ENCODE measurements at places on chromosomes 7 and 10.

- no peak for DNase-seq
These were observed 361 bp upstream of the PLXDC2 start for GRCh38 chr10:19815731-19816410.

DNA sequence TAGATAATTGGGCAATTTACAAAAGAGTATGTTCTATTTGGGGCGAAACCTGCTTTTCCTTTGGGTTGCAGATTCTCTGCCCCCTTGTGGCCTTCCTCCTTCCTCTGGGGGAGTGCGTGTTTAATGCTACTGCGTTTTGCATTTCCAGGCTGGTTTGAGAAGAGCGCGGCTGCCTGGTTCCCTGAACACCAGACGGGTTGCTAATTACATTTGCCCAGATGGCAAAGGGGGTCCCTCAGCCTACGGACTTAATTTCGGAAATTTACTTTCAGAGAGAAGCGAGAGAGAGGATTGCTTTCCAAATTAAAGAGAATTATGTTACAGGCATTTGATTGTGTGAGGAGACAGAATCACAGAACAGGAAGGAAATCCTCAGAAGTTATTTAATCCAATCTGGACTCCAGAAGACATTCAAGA, 91.9 kb upstream of the JAZF1 start:
- peak; percentile 33 for DNase-seq

DNA sequence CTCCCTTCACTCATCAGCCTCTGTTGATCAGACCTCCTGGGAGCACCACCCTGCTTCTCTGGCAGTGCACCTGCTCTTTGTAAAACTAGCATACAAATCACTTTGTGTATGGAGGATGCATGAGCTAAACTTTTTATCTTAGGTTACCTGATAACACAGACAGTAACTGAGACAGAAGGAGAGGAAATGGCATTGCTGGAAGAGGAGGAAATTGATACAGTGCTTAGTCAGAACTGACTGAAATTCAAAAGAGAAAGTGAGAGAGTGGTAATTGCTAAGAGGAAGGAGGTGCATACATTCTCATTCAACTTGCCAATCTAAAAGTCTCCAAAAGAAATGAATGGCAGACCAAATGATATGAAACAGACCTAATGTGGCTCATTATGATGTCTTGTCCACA, 1120.7 kb downstream of the GATA3 start:
- no peak for DNase-seq

DNA sequence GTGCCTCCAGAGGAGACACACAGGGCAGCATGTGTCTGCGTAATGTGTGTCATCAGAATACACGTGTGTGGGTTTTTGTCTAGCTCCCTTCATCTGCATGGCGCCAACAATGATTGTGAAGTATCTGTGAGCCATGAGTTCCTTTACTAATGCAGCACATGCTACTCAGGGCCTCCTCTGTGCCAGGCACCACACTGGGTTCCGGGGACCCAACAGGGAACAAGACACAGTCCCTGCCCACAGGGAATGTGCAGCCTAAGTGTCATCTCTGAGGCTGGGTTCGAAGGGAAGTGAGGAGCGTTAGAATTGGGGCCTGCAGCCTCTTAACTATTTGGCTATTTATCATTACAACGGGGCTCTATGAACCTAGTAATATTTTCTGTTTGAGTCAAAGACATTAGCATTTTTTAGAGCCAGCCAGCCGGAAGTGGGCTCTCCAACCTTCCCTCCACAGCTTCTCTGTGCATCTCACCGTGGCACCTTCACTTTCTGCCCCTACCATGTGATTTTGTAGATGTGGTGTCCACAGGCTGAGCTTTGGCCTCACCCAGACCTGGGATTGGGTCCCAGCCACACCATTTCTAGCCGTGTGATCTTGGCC, 43.9 kb upstream of the SRGN start:
- peak; percentile 9 for DNase-seq

DNA sequence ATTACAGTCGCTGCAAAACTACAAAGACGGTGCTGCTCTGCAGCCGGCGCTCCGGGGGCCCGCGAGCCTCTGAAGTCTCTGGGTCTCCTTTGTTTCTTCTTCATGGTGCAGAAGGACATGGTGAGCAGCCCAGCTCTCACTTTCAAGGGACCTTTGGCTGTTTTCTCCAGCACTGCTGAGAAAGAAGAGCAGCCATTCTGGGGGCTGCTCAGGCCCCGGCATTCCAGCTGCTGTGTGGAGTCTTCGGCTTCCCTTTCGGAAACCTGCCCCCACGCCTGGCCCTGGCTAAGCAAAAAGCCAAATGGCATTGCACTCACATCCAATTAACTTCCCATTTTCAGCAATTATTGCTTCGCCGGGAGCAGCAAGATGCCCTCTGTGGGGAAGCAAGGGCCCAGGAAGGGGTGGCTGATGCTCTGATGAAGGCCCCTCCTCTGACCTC, 555.7 kb downstream of the PTPRN2 start:
- no peak for DNase-seq

GRCh38 chr7:15567652-15568051, 5.8 kb upstream of the AGMO start:
- no peak for DNase-seq

GRCh38 chr7:24824896-24825295, 67.6 kb upstream of the GSDME start:
- DNase-seq, result no peak

DNA sequence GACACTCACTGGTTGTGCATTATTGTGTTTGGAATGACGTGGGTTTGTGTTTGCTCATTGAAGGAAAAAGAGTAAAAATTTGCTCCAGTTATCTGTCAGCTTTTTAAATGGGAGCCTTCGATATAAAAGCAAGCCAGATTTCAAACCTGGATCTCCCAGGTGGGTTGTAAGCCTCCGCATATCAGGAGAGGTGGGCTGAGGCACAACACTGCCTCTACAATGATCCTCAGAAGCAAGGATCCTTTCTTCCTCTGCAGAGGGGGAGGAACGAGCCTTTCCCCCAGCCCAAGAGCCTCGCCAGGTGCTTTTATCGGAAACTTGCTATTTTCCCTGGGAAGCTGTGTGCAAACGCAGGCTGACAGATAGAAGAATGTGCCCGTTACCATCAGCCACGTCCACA, 331.0 kb upstream of the MGMT start:
- DNase-seq, result no peak

DNA sequence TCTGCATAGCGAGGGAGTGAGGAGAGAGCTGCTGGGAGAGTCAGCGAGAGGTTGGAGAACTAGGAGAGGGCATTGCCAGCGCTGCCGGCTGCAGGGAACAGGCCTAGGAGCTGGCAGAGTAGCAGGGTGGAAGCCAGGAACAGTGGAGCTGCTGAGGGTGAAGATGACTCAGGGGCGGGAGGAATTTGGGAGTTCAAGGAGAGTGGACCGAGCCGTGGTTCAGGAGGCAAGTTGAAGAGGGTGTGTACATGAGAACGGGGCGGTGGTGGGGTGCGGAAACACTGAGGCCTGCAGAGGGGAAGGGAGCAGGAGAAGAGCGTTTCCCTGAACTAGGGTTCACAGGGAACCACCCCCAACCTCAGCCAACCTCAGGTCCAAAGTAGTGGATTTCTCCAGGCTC, 31.5 kb downstream of the HIF1AN start:
- no peak for DNase-seq

- DNase-seq, result no peak
These were observed 3.9 kb upstream of the HOXA2 start for GRCh38 chr7:27106181-27106900.

GRCh38 chr10:104924101-104924795, 283.2 kb downstream of the SORCS3 start:
- no peak for DNase-seq

- no peak for DNase-seq
These were observed 88.8 kb upstream of the TMEM26 start for GRCh38 chr10:61541960-61542359.

- no peak for DNase-seq
These were observed 715.5 kb upstream of the GALNT17 start for GRCh38 chr7:70416347-70416985.

- DNase-seq, result no peak
These were observed 291.3 kb downstream of the PTEN start for GRCh38 chr10:88154596-88155250.

DNA sequence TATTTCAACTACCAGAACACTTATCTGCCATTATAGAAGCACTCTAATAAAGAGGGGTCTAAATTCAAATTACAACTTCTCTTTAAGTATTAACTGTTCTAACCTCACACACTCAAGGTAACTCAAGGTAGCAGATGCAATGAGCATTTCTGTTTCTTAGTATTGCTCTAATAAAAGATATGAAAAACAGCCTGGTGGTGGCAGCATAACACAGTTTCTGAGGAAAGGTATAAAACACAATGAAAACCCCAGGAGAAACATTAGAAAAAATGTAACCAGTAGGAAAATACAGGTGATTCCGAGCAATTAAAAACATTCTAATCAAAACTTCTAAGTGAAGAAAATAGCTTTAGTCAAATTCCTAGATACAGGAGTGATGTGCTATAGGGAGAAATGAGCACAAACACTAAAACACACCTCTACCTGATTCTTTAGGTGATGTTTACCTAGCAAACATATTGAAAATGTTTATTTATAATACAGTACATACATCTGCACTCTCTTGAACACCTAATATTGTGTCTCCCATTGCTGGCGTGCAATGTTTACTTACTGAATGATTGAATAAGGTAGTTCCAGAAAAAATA, 3.5 kb downstream of the MKRN1 start:
- peak; percentile 12 for DNase-seq

- no peak for DNase-seq
These were observed 5.1 kb upstream of the GPR22 start for GRCh38 chr7:107464666-107465226.

DNA sequence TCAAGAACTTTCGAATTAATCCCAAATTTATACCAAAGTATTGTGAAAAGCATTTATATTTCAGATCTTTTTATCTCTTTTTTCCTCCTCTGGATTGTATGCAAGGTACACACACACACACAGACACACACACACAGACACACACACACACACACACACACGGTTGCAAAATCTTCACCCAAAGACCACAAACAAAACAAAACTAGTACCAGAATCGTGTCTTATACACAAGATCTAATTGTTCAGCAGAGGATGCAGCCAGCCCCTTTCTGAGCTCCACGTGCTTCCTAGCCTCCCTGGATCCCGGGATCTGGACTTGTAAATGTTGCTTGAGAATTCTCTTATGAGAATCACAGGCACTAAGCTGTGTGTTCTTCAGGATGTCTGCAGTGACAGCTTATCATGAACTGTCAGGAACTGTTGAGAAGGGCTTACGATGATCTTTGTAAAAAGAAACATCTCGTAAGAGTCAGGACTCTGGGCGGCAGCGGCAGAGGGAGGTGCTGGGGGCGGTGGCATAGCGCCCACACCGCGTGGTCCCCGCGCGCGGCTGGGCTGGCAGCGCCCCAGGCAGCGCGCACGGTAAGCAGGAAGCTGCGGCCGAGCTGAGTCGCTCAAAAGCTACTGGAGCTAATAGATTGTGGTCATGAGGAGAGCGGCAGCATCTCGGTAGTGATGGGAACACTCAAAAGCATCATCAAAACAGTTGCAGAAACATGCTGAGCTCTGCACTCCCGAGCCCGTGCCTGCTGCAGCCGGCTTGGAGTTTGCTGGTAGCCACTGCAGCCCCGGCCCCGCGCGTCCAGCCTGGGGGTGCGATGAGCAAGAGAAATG, 277.6 kb downstream of the GATA3 start:
- peak; percentile 70 for DNase-seq

DNA sequence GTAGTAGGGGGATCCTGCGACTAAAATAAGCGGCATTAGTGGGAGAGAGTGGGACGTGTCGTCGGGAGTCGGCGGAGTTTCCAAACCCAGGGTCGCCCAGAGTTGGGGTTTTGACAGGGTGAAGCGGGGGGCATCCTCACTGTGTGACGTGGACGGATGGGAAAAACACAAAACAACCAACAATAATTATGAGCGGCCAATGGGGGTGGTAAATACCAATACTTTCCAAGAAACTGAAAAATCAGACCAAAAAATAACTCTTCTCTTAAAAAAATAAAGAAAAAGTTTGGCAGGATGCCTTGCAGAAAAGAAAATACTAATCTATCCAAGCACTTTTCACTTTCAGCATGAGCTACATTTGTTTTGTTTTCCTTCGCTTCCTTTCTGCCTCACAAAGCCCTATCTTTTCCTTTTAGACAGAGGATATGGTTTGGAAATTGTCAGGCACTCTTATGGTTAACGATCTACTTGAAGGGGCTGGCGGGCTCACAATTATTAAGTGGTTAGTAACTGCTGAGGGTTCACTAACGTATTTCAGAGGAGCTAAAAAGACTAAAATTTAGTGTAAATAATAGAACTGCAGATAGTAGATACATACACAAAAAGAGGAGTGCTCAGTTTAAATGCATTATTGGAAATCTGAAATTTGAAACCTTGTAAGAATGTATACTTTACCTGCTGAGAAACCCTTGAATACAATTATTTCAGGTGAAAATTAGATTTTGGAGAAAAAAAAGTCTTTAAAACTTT, 802 bp upstream of the CDK6 start:
- DNase-seq, result no peak

DNA sequence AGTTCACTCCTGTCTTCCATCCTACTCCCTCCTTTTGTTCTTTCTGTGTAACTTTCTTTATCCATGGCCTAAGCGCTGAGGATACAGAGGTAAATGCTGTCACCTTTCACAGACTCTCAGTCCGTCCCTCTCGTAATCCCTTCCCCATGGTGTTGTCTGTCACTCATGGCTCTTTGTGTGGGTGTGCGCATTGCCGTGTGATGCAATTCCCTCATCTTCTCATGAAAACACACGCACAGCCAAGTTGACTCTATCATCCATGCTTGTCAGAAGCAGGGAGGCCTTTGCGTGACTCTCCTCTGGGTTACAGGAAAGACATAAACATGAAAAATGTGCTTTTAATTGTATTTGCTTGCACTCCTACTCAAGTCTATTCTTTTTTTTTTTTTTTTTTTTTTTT, 125.6 kb upstream of the C7orf33 start:
- no peak for DNase-seq

DNA sequence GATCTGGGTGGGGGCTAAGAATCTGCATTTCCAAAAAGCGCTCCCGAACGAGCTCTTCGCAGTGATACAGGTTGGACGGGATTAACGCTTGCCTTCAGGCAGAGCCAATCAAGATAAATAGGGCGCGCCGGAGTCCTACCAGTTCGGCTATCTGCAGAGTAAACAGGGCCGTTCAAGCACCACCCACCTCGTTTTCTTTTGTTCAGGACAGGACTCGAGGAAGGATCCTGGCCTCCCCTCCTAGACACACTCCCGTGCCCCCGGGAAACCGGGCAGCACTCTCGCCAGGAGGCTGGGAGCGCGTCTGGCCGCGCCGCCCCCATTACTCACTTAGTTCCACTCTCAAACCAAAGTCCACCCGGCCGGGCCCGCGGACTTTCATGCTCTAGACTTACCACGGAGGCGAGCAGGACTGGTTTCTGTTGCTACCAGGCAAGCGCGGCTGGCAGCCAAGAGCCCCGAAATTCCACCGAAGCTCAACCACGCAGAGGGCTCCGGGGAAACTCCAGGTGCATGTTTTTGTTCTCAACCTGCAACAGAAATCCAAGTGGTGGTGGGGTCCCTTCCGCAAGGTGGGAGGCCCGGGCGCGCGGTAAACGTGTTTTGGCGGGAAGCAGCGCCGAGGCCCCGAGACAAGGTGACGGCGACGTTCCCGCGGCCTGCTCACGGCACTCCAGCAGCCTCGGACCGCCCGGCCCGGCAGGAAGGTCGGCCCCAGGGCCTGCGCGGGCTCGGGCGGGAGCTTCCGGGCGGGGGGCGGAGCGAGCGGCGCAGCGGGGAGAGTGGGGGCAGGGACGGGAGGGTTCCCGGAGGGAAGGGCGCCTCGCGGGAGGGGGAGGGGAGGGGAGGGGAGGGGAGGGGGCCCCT, 12.7 kb downstream of the HNRNPF start:
- DNase-seq, result peak; percentile 55

GRCh38 chr10:31121757-31122577, 90.3 kb upstream of the ZNF438 start:
- no peak for DNase-seq

Data from stimulated activated CD4-positive, alpha-beta T cell treated with anti-CD3 and anti-CD28 coated beads, Interleukin-4, amount 100 ng/mL, for 4 hours (primary cell).